Midbrain (tissue), 1 donor: ENCODE measurements at places on chromosomes 1 and 21.

DNA sequence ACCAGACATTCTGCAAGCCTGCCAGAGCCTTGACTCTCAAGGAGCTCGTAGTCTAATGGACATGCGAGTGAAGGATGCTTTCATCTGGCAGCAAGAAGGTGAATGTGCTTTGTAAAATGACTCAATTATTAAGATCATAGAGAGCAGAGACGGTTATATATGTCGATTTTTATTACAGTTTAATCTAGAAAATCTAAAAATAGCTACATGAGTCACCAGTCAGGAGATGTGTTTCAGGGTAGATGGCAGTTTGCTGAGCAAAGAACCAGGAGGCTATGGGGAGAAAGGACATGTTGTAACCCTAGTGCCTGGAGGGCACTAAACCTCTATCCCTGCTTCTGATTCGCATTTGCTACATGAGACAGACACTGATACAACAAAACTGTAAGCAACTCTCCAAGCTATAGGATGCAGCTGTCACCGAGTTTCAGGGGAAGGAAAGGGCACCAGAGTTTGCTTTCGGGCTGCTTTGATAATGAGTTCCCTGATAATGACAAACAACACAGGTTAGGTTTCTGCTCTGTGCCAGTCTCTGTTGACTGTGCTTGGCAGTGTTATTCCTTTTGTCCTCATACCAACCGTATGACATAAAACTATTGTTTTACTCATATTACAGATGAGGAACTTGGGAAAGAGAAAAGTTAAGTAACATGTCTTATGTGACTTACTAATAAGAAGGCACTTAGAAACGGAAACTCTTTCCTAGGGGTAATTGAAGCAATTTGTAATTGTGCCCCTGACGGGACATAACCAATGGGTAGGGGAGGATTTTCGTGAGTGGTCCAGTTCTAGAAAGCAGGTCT lies 43.2 kb downstream of the C1orf198 start:
- no peak for DNase-seq

DNA sequence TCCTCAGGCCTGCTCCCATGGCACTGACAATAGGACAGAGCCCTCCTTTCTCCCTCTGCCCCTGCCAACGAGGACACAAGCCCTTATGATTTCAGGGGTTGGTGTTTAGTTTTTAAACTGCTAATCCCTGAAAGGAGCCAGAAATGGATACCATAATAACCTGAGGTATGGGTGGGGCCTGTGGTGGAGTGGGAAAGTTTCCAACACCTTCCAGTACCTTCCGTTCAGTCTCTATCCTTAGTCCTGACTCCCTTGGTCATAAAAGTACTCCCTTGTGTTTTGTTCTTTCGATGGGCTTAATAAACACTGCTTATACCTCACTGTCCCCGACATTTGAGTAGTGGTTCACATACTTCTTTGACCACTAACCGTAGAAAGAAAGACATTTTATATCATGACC lies 141.8 kb upstream of the MAGI3 start:
- DNase-seq, result no peak

- no peak for DNase-seq
Measured at GRCh38 chr1:216090556-216090955, 332.7 kb downstream of the USH2A start.

DNA sequence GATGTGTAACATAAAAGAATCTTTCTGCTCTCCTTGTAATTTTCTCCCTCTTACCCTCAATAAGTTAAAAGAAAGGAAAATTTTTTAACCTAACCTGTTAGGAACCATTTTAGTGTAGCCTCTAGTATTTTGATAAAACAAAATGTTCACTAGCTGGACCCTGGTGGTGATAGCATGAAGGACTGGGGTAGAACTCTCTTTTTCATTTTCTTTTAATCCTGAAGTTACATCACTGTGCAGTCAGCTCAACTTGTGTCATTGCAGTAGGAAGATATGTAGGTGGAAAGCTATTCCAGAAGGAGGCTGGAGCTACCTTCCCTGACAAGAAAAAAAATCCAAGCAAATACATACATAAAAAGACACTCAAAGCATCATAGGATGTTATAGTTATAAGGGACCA lies 39.3 kb downstream of the NFIA start:
- no peak for DNase-seq

- no peak for DNase-seq
Measured at GRCh38 chr1:150809651-150810050, 1.6 kb upstream of the CTSK start.

GRCh38 chr1:246735735-246736134 lies 11.5 kb downstream of the SCCPDH start:
- DNase-seq, result no peak

DNA sequence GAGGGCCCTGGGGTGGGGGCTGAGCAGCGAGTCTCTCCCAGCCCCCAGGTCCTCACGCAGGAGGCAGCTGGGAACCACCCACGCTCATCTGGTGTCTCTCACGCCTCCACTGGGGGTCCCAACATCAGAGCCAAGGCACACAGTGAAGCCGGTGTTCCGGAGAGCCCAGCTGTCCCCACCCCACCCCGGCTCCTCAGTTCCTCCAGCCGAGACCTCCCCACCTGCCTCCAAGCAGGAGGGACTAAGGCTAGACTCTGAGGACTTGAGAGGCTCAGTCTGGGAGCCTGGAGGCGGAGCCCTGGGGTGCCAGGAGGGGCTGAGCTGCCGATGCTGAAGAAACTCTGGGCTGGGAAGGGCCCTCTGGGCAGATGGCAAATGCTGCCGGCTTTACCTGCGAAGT lies 1.6 kb upstream of the HPCA start:
- DNase-seq, result no peak

GRCh38 chr1:157099633-157100009 lies at the start of gene ETV3L:
Gene ETV3L (minus strand): TSS chr1:157099808. CDS start chr1:157099523, 285 bp downstream.
- DNase-seq, result no peak

GRCh38 chr1:33348676-33349080 lies 27.8 kb upstream of the A3GALT2 start:
- peak; percentile 51 for DNase-seq

DNA sequence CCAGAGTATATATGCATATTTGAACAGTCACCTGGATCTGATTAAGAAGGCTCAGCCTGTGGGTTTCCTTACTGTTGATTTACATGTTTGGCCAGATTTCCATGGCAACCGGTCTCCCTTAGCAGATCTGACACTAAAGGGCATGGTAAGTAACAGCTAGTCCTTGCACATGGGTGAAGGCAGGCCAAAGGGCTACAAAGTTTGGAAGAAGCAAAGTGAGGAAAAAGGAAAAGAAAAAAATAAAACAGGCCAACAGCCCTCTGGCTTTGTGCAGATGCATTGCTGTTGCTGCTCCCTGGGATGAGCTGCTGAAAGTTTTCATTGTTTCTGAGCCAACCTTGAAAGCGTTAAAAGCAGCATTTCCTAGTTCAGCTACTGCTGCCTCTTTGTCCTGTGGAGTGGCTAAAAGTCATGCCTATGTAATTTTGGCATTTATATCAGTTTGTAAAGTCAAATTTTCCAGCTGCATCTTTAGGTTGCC lies 176.5 kb upstream of the HOOK1 start:
- no peak for DNase-seq

DNA sequence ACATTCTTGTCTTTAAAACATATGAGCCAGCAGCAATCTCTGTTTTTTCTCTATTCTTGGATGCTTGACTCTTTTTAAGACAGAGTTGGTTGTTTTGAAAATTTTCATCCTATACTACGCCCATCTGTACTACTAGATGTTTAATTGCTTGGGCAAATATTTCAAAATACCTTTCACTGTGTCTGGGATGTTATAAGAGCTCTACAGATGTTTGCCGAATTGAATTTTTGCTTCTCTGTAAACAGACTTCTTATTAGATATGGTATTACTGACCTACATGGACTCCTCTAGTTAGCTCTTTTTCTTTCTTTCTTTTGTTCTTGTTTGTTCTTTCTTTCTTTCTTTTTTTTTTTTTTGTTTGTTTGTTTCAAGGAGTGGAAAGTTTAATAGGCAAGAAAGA lies 345.1 kb downstream of the ST6GALNAC3 start:
- DNase-seq, result no peak

DNA sequence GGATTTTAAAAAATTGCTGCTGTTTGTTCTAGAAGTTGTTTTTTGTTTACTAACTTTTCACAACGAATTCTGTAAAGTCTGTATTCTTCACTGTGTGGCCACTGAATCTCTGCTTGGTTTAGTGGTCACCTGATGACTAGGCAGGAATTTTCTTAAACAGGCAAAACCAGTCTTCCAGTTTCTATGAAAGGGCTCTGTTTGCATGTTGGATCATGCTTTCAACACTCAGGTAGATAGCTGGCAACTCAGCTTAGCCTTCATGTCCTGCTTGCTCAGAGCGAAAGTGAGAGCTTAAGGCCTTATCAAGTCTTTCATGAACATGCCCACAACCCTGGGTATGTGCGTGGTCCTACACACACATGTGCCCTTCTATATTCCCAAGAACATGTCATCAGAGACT lies 52.4 kb upstream of the CCDC190 start:
- DNase-seq, result no peak

- no peak for DNase-seq
Measured at GRCh38 chr1:47686731-47687630, 249.1 kb downstream of the FOXD2 start.

GRCh38 chr1:207015791-207016190 lies 16.8 kb downstream of the C1orf116 start:
- no peak for DNase-seq
